ENCODE measurements at places on chromosomes 2 and 18. TPM values are rescaled to one million over a fixed set of nuclear protein-coding genes. Genes with fewer than 3 reads are reported as not detected.

PKDCC gene
- 4.1 TPM for total RNA-seq

LIMS4 gene
- total RNA-seq, result 0.94 TPM

HDAC4 gene
- 3.9 TPM for total RNA-seq

ST6GAL2 gene
- not detected for total RNA-seq

LIPG gene
- 66.5 TPM for total RNA-seq

Data from M059J (cell line).